ENCODE measurements at places on chromosomes 6 and 20. TPM values are rescaled to one million over a fixed set of nuclear protein-coding genes. Genes with fewer than 3 reads are reported as not detected.

DNA sequence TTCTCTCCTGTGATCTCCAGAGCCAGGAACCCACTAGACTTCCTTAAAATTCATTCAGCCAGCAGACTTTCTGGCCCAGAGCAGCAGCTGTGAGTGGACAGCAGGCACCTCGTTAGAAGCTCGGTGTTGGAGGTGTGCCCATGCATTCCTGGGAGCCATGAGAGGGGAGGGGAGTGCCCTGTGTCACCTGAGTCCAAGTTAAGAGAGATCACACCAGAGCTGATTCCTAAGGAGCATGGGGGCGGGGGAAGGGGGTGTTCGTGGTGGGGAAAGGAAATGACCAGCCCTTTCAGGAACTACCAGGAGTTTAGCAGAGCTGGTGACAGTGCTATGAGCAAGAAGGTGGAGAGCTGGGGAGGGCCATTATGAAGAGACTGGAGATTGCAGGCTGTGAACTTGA is 46.9 kb downstream of the GFRA4 start:
- DNase-seq: no peak

DNA sequence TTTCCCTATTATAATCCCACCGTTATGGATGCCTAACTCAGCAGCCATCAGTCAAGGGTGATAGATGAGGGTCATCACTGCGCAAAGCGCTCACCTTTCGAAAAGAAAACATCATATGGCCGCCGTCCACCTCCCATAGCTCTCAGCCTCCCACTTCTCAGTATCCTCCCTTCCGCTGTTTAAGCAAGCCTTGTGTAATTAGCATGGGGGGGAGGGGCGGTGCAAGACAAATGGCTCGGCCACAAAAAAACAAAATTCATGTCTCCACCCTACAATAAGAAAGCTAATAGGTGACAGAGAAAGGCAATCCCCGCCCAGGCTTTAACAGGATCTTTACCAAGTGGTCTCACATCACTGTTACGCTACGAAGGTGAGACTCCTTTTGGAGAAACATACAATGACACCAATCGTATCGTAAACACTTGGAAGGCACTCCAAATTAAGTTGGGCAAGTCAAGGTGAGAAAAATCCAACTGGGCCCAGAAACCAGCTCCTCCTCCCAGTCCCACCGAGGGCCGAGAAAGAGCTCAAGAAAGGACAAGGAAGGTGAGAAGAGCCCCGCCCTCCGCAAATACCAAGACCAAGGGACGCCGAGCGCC is 645 bp downstream of the DDX39B start:
- no peak for DNase-seq

The PPP1R16B gene
- 56.4 TPM for total RNA-seq

The COX4I2 gene
- total RNA-seq: not detected

GRCh38 chr6:89368107-89368506 is 15.6 kb upstream of the UBE2J1 start:
- no peak for DNase-seq

The COL9A3 gene
- total RNA-seq: 1.8 TPM

DNA sequence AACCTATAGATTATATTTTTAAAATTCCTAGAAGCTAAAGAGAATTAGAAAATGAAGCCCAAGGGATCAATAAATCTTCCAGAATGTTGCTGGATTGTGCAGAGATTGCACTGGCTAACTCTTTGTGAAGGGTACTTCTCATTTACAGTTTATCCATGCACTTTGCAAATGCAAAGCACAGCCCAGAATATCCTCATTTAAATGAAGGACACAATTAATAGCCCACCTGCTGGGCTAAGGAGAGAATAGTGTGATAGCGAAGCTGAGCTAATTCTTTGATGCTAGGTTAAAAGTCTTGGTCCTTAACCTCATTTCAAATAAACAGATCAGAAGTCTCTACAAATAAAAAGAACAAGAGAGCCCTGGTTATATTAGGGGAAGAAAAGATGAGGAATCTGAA is 72.5 kb downstream of the SMPDL3A start:
- DNase-seq: no peak

DNA sequence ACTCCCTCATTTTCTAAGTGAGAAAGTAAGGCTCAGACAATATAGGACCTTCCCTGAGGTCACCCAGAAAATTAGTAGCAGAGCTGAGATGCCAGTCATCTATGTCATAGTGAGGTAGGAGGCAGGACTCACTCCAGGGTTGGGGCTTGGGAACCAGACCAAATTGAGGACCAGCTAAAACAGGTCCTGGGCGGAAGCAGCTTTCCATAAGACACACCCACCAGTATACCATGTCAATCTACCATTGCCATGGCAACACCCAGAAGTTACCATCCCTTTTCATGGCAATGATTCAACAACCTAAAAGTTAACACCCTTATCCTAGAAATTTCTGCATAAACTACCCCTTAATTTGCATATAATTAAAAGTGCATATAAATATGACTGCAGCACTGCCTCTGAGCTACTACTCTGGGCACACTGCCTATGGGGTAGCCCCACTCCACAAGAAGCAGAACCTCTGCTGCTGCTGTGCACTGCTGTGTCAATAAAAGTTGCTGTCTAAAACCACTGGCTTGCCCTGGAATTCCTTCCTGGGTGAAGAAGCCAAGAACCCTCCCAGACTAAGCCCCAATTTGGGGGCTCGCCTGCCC is 30.3 kb upstream of the OCSTAMP start:
- DNase-seq: no peak

GRCh38 chr20:7722564-7722963 is 217.7 kb downstream of the HAO1 start:
- no peak for DNase-seq

DNA sequence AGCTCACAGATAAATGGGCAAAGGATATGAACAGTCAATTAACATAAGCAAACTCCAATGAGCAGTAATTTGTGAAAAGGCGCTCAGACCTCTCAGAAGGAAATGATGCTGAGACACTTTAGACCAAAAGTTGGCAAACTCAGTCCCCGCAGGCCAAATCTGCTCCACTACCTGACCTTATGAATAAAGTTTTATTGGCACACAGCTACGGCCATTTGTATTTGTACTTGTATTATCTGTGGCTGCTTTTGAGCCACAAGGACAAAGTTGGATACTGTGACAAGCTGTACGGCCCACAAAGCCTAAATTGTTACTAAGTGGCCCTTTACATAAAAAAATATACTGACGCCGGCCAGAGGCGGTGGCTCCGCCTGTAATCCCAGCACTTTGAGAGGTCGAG is 167.0 kb downstream of the PREX1 start:
- DNase-seq: no peak

DNA sequence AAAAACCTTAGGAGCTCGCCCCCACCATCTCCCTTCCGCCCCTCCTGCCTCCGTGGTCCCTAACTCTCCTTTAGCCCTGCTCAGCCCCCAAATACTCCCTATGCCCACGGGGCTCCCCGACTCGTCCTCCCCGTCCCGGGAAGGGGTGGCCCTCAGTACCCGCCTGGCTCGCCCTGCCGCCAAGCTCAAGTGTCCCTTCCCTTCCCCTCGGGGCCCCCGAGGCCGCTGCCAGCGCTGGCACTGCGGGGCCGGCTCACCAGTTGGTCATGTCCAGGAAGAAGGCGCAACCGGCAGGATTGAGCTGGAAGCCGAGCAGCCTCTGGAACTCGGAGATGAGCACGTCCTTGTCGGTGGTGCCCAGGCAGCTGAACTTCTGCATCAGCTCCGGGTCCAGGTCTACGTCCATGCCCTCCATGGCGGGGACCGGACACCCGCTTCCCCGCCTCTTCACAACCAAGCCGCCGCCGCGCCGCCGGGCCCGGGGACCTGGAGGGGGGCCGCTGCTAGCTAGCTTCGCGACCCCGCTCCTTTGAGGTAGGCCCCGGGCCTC is 303 bp downstream of the ILRUN start:
- no peak for DNase-seq

DNA sequence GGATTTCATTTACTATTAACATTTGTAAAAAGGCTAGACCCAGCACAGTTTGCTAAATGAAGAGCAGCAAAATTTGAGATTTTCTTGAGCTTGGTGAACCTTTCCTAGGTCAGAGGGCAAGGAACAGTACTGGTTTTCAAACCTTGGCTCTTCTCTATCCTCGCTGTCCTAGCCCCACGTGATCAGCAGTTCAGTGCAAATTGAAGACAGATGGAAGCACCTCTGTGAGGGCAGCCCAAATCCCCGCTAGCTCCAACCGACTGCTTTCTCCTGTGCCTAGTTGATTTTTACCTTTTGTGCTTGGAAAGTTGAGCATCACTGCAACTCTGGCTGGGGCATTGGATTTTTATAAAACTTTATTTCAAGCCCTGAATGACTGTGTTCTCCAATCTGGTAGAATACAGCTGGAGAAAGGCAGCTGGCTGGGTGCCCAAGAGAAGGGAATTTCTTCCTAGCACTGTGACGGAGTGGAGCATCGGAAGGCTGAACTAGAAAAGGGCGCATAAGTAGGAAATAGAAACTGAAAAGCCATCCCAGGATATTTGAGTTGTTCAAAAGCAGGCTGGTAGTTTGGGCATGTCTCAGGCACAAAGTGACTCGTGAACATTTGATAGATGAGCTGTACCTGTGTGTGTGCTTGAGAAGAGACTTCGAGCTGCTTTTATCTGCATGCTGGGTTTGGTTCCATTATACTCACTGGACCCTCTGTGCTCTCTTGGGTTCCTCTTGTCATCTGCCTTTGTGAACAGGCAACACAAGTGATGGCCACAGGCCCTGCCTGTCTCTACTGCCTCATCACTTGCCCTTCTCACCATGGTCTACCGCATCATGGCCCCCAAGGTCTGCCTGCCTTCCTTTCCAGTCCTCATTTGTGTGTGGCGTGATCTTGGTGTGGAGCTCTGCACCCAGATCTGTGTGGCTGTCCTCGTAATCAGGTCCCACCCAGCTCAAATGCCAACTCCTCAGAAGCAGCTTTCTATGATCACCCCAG is 2.3 kb downstream of the RNF114 start:
- no peak for DNase-seq

The ERGIC3 gene
- 170 TPM for total RNA-seq

- no peak for DNase-seq
Observed at GRCh38 chr6:85126485-85127167, 323.3 kb upstream of the NT5E start.

- DNase-seq: no peak
Observed at GRCh38 chr6:28808383-28808782, 115.4 kb downstream of the TRIM27 start.

DNA sequence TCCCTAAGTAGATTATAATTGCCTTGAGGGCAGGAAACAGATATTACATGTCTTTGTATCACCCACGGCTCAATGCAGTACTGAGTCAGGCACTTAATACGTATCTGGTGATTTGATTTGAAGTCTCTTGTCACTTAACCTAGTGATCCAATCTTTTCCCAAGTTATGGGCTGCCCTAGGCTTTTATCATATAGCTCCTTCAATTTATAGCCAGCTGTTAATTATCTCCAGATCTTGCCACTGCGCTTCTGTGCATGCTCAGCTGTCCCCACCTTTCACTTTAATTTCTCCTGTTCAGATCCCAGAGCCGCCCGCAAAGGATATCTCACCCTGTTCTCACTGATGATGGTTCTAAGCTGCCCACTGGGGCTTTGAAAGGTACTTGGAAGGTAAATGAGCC is 41.9 kb downstream of the SNHG17 start:
- DNase-seq: no peak

DNA sequence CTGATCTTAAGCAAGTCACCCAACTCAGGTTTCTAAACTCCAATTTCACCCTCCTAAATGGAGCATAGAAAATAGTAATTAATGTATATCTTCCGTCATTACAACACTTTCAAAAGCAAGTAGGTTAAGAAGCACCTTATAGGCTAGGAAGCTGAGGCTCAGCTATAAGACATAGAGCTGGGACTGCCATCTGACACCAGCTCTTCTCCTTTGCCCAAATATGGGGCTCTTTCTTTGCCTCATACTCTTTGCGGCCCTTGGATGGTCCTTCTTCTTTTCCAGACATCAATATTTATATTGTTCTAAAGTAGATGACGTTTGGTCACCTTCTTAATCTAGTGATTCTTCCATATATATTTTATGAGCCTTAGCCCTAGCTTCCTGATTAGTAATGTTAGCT is 413.2 kb downstream of the LMBRD1 start:
- DNase-seq: no peak

GRCh38 chr6:52635049-52635577 is 35.8 kb upstream of the TMEM14A start:
- no peak for DNase-seq

The FLOT1 gene
- total RNA-seq: 105 TPM

The CEP57L1 gene
- 17.3 TPM for total RNA-seq

The HLA-DOA gene
- total RNA-seq: not detected

DNA sequence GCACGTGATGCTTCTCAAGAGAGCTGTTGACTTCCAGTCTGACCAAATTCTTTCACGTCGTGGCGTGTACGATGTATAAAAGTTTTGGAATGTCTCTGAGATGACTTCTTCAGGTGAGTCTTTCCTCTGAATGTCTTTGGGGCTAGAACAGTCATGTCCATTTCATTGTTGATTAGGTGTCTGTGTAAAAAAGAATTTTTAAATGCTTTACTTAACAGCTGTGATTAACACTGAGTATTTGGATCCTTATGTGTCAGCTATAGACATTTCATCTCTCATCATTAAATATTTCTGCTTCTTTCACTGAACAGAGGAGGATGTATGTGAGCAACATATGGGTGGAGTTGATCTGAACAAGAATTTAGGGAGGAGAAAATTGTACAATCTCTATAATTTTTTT is 29.3 kb upstream of the KIF13A start:
- DNase-seq: no peak

GRCh38 chr6:106516616-106517015 is 112.7 kb downstream of the RTN4IP1 start:
- DNase-seq: no peak

DNA sequence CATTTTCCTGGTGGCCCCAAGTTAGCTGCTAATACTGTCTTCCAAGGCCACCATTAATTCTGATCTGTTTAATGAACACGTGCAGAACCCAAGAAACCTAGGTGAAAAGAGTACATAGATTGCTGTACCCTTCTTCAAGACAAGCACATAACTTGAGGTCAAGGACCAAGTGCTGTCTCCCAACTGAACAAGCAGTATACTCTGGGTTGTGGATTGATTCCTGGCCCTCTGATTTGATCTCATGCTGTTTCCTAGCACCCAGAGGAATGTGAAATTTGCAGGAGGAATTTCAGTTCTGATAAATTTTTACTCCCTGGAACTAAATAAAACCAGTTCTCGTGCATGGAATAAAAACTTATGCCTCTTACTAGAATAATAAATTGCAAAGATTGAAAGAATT is 75.6 kb downstream of the MTFR2 start:
- no peak for DNase-seq

DNA sequence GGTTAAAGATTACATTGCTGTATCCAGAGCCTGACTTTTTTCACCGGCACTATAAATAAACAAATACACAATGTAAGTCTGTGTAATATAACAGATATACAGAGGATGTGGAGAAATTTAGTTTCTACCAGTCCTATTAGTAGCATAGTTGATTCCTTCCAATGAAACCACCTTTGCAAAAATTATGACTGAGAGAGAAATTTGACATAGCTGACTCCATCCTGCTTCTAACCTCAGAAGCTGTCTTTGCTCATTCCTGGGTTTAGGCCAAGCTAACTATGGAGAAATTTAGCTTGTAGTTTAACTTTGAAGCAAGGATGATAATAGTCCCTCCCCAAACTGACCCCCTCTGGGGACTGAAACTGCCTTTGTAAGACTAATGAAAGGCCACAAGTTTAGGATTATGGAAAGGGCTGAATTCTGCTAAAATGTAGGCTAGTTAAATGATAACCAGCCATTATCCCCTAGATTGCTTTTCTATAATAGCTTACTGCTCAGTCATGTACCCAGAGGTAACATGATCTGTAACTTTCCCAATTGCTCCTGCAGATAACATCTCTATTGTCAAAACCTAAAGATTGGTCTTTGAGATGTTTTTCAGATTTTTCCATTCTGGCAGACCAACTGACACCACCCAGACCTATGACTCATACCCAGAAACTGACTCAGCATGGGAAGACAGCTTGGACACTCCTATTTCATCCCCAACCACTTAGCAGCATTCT is 172.8 kb upstream of the ARG1 start:
- no peak for DNase-seq

The L3MBTL1 gene
- 1.9 TPM for total RNA-seq

Data from glomerular endothelial cell (primary cell).